ENCODE measurements at places on chromosomes 11 and 22.

DNA sequence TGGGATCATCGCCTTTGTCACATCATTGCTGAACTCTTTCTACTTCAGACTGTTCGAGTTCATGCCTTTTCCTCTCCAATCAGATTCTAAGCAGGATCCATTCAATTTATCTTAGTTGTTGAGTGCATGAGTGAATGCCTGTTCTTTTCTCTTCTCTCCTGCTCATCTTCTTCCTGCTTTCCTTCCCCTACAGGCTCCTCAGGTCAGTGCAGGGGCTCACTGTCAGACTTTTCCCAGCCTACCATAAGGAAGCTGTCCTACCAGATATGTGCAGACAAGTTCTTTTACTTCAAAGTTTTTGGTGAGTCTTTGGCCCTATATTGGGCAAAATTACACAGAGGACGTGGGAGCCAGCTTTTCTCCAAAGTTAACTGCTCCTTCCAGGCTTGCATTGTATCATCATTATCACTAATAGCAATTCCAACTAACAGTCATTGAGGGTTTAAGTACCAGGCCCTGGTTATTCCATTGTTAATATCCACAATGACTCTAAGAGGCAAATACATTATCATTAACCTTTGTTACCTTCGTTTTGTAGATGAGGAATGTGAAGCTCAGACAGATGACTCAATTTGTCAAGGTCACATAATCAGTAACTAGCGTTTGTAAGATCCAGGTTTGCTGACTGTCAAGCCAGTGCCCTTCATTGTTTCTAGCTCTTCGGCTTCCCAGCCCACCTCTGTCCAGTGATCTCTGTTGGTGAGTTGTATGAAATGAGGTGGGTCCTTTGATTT is 30.4 kb downstream of the OR6Q1 start:
- peak; percentile 73 for DNase-seq

DNA sequence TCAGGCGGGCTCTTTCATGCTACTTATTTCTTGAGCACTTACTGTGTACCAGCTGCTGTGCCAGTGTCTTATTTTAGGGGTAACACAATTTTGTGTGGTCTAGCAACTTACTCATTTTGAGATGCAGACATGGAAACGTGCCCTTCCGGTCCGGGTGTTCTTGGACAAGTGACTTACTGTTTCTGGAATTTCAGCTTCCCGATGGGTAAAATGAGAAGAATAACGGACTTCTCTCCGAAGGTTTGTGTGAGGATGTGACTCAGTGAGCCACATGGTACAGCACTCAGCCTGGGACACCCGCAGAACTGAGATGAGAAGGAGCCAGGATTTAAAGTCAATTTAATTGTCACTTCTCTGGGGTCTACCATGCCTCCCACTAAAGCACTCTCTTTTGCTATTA is 114.5 kb upstream of the SYT13 start:
- no peak for DNase-seq

DNA sequence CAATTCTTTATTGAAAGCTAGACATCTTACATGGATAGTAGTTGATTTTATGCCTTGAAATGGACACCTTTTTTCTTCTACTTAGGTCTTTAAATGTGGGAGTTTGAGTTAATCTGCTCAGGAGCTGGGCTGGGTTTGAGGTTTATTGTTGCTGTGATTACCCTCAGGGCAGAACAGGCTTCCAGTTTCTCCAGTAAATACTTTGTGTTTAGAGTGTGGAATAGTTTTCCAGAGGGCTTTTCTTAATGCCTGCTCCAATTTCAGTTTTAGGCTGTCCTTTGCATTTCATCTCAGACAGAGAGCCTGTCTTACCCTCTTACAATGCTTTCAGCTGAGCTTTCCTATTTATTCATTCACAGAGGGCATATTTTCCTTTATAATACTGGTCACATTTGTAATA is 69.9 kb upstream of the ADORA2A start:
- DNase-seq = peak; percentile 60

GRCh38 chr11:48047616-48048015 is 67.3 kb downstream of the PTPRJ start:
- no peak for DNase-seq

DNA sequence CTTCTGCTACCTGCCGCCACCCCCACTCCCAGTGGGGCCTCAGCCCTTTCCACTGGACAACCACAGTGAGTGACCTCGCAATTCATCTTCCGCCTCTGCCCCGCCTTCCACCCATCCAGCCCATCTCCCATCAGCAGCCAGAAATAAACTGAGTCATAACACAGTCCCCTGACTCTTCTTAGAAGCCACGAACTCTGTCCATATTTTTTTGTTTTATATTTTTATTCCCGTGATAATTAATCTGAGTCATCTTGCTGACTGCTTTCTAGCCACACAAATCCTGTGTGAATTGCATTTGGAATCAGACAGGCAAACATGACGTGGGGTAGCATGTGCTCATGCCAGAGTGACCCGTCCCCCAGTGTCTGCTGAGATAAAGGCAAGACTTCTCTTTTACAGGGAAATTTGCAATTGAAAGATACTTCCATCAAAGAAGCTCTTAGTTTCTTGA is 7.0 kb downstream of the FADD start:
- no peak for DNase-seq

GRCh38 chr11:91823252-91823830 is 401.3 kb upstream of the FAT3 start:
- DNase-seq = no peak

DNA sequence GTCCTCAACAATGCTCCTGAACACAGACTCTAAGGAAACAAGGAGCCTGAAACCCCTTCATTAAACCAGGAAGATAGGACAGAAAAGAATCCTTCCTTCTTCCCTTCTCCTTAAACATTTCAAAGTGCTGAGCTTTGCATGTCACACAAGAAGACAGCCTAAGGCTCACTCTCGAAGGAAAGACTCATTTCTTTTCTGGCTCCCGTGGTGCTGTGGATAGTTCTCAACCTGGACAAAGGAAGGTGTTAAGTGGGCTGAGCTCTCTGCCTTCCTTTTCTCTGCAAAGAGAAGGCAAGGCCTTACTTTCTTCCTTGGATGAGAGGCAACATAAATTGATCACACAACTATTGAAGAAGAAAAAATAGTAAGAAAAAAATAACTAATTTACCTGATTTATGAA is 452.4 kb upstream of the DDI1 start:
- no peak for DNase-seq
